ENCODE measurements at places on chromosomes 6 and 20. TPM values are rescaled to one million over a fixed set of nuclear protein-coding genes. Genes with fewer than 3 reads are reported as not detected.

- DNase-seq, result no peak
These were observed 206.4 kb upstream of the SUPT3H start for GRCh38 chr6:45584127-45584526.

DNA sequence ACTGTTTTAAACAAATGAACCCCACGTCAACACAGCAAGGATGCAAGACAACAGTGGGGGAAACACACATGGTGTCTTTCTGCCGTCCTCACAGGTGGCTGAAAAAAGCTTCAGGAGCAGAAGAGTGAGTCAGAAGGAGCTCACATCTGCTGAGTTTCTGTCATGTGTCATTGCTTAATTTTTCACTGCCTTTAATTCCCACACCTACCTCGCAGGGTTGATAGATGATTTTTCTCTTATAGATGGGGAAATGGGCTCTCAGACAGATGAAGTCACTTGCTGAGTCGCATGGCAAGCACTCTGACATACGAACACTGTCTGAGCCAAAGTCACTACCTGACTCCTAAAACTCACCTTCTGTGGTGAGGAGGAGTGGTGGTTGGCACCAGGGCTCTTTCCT is 28.3 kb upstream of the CARMIL1 start:
- DNase-seq, result no peak

- DNase-seq, result peak; percentile 89
These were observed 672 bp downstream of the CARMIL1 start for GRCh38 chr6:25279748-25280343.

GRCh38 chr20:17572034-17572638 is 2.3 kb downstream of the DSTN start:
- no peak for DNase-seq

DNA sequence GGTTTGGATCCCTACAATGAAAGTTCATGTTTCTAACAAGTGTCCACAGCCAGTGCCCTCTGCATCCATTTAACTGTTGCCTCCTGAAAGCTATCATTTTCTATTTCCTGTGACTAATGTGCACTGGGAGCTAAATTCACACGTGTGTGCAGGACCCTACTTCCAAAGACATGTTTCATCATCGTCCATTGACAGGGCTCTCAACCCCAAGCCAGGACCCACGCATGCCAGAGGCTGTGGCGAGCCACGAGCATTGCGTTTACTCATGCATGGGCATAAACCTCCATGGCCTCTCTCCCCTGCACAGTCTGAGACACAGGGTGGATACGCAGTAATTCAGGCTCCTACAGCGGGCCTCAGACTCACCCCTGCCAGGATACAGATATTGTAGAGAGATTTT is 153.2 kb downstream of the MAFB start:
- DNase-seq, result no peak

- DNase-seq, result no peak
These were observed 124.7 kb downstream of the QKI start for GRCh38 chr6:163539101-163539762.

DNA sequence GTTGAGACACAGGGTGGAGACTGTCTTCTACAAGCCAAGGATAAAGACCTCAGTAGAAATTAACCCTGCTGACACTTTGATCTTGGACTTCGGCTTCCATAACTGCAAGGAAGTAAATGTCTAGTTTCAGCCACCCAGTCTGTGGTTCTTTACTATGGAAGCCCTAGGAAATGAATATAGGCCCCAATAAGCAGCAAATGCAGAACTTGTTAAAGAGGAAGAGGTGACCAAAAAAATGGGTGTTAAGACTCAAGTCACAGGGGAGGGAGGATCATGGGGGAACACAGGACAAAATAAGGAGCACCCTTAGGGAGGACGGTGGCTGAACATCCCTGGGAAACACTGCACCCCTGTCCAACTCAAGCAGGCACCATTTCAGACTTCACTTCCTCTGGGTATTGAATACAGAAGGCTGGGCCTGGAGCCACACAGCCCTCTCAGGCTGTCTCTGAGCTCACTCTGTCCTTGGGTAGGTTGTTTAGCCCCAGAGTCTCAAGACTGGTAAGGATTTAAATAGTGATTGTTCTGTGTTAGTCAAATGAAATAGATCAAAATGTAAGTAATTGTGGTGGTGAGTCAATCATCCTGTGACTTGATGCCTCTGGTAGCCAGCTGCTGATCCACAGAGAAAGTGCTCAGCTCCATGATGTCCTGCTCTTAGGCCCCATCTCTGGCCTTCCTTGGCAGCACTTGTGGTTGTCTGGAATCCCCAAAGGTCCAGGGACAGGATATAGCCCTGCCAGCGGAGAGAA is 30.5 kb upstream of the SIRPD start:
- DNase-seq, result no peak

DNA sequence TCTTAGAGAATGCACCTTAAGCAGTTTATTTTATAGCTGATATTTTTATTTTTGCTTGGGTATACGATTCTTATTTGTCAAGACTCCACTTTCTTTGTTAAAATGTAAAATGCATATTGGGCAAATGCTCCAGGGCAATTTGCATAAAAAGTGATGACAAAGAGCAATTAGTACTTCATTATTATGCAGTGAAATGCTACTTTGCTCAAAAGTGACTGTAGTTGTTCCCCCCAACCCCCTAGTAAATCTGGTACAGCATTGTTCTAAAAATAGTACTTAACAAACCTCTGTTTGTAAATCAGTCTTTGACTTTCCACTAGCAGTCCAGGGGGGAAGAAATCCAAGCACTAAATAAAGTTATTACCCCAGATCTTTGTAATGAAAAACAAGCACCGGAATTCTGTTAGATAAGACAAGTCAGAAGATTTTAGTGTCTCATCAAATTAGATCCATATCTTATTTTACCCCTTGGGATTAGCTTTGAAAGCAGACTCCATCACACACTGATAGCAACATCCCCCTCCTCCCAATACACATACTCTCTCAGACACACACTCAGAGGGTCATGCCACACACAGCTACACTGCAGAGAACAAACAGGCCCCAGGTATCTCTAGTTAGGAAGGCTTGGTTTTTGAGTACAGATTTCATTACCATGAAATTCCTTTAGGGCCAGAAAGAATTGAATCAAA is 32.9 kb upstream of the BACH2 start:
- DNase-seq, result peak; percentile 63

DNA sequence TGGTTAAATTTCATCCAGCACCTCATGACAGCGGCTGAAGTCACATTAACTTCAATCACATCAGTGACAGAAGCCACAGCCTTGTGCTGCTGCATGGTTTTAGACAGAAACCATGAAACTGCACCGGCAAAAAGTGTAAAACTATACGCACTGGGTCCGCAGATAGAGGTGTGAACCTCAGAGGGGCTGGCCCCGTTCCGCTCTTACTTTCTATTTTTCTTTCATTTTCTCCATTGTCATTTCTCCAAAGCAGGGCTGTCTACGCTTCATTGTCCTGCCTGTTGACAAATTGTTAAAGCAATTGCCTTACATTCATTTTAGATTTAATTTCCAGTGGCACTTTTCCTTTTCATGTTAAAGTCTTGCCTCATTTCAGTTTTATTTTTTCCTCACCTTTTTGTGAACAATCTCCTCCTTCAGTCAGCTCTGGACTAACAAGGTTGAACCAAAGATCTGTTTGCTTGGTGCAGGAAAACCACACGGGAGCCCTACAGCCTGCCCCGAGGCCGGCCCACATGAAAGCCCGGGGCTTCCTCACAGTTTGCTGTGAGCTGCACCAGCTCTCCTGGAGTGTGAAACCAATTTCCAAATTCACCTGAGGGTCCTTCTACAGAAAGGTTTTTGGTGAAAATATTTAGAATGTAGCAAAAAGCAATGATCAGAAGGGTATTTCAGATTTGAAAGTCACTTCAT is 63.7 kb downstream of the PRR18 start:
- DNase-seq, result no peak

DNA sequence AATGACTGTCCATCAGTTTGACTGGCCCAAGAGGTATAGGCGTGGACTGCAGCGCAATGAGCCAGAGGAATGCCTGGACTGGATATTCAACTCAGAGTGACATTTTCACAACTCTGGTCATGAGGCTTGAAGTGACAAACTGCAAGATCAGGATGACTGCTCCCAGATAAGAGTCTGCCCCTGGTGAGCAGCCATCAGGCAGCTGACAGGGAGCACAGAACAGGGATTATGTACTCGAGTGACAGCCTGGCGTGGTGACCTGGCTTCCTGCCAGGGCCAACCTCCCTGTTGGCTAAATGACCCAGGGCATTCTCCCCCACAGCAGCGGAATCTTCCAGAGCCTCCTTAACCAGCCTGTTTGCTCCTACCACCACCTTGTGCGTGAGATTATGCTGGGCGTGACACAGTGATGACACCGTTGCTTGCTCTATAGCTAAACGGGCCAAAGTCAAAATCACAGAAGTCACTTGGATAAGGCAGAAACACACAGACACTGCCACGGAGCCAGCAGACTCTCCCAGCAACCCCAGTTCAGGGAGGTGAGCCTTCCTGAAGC is 209.1 kb upstream of the JARID2 start:
- peak; percentile 87 for DNase-seq

- no peak for DNase-seq
These were observed 537.6 kb downstream of the HDGFL1 start for GRCh38 chr6:23106951-23107350.

- DNase-seq, result no peak
These were observed 52.0 kb downstream of the ITCH start for GRCh38 chr20:34415079-34415478.

GRCh38 chr6:35318196-35319171 is 20.9 kb downstream of the DEF6 start:
- DNase-seq, result peak; percentile 99

DNA sequence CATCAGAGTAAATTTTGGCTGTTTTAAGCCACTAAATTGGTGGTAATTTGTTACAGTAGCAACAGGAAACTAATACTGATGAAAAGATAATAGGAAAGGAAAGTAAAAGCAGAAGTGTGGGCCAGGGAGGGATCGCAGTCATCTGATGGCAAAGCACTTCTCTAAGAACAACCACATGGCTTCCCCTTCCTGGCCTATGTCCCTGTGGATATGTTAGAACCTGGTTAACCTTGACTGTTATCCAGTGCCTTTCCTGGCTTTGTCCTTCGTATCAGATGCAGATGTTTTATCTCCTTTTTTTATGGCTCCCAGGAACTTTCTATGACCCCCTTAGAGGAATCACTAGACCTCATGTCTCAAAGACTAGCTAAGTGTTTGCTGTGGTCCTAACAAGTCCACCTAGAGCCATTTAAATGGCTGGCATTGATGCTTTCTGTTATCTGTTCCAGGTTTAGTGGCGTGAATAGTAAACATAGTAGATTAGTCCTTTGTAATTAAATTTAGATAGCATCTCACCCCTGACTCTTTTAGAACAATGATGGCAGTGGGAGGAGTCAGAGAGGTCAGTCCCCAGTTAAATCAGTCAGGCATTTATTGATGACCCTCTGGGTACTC is 79.2 kb upstream of the PHACTR2 start:
- no peak for DNase-seq

- DNase-seq, result peak; percentile 77
These were observed 5.9 kb downstream of the TMEM63B start for GRCh38 chr6:44133003-44133931.

GRCh38 chr6:158011980-158012566 is 30.4 kb downstream of the SYNJ2 start:
- no peak for DNase-seq

DNA sequence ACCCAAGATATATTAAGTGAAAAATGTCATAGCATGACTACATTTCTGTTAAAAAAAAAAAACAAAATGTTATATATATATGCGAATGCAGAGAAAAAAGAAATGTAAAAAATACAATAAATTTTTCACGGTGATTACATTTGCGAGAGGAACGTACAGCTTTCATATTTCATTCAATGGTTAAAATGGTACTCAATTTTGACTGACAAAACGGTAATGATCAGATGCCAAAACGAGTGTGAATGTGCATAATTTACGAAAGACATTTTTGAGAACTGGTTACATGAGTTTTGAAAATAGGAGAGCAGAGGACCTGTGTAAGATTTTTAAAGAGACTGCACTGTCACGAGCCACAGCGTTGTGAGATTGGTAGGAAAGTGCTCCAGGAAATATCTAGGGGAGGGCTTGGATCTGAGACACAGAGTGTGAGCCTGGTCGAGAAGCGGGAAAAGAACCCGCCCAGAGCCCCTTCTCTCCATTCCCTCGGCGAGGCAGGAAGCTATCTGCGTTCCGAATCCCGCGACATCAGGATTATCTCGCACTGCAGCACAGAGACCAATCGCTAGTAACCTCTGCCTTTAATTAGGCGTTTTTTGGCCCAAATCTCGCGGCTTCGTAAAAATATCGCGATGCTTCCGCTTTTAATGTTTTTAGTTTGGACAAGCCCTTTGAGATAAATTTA is 28.5 kb downstream of the TRIM27 start:
- DNase-seq, result peak; percentile 96

DNA sequence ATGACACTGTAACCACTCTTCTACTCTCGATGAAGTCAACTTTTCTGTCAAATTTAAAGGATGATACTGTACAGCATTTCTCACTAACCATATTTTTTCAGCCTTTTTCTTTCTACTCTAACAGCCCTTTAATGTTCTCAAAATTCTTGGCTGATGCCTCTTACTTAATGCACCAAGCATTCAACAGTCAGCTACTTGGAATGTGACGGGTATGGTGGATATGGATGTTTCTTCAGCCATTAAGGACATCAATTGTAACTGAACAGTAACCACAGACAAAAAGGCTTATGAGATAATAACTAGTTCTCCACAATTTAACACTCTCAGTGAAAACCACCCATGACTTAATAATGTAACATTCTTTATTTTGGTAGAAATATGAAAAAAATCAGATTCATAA is 467.2 kb upstream of the ZNF337 start:
- DNase-seq, result no peak

DNA sequence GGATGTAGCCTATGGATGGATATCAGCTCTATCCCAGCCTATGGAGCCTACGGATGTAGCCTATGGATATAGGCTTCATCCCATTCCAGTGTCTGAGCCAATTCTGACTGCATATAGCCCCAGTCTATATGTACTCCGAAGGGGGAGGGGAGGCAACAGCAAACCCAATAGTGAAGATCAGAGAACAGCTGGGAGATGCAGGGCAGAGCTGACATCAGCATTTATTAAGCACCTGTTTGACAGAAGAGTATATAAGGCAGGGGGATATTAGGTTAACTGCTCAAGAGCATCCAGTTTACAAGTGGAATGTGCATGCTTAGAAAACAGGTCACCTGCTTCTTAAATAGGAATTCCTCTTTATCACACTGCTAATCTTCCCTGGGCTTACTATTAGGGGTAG is 85.2 kb downstream of the TNFAIP3 start:
- no peak for DNase-seq

The BPI gene
- not detected for total RNA-seq

The OPRM1 gene
- not detected for total RNA-seq

The CST5 gene
- total RNA-seq, result not detected

The DPPA5 gene
- total RNA-seq, result not detected

The ACAT2 gene
- 146 TPM for total RNA-seq

The CTSZ gene
- total RNA-seq, result 76.6 TPM

The FOXQ1 gene
- 41.3 TPM for total RNA-seq

The C6orf15 gene
- total RNA-seq, result not detected

The STXBP5 gene
- total RNA-seq, result 17.1 TPM

The STMN3 gene
- 18.3 TPM for total RNA-seq

The TRIM38 gene
- total RNA-seq, result 4.4 TPM
